Fibroblast of skin of scalp (primary cell): ENCODE measurements at places on chromosomes 4 and X.

DNA sequence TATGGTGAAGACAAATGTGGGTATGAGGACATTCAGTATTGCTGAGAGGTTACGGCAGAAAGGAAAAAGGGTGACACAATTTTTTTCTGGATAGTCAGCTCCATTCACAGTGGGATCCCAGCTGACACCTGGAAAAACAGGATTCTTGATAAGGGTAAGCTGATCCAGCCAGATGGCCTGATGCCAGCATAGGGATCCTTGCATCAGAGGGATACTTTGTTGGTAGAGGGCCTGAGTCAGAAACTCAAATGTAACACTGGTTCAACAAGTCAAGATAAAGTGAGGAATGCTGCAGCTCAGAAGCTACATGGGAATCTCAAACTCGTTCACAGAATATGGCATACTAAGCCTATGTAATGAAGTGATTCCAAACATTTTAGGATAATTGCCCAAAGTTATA, 726.7 kb downstream of the C4orf33 start:
- DNase-seq = peak; percentile 28

DNA sequence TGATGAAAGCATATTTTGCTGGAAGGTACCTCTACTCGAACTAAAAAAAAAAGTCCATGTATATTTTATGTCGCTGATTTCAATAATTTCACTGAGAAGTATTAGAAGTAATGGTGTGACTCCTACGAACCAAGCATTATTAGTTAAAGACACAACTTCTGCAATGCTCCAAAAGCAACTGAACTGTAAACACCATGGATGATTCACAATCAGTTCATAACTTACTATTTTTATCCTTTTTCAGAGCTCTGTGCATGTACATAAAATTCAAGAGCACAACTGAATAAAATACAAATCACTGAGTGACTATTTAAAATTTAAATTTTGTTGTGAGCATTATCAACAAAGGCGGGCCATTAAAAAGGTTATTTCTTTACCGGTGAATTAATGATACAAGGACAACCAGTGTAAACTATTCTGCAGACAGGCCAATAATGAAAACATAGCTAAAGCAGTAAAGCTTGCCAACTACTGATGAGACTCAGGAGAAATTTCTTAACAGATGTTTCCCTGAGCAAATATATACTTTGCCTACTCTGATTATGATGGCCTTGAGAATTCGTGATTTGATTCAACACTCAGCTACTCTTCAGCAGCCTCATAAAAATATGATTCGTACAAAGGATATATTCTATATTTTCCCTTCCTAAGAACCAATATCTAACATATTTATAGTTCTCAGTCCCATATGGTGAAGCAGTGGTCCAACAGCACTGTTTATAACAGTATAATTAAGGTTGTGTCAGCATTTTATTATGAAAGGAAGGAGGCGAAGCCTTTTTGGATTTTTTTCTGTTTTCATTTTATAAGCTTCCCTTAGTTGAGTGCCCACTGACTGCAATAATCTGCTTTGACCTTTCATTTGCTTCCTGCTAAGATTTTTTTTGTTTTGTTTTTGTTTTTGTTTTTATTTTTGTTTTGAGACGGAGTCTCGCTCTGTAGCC, 62.8 kb upstream of the NEIL3 start:
- no peak for DNase-seq

DNA sequence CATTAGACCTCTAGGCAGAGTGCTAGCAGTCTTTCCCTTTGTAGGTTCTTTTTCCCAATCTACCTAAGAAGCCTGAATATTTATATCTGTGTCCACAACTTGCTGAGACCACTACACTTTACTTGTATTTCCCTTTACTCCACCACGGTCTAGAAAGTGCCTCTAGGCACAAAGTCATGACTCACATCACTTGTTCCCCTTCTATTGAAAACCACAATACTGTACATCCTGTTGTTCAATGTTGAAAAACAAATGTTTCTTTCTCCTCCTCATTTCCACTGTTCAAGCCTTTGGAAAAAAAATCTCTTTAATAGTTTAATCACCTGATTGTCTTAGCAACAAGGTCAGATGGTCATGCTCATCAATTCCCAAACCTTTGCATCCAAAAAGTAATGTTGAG, 326.7 kb downstream of the GUCY2F start:
- DNase-seq = no peak

- no peak for DNase-seq
Observed at GRCh38 chr4:116397714-116398113, 687.7 kb downstream of the TRAM1L1 start.

GRCh38 chrX:97609357-97609756, 725.6 kb downstream of the RPA4 start:
- DNase-seq = no peak

GRCh38 chr4:186666750-186667149, 56.9 kb downstream of the FAT1 start:
- no peak for DNase-seq

- DNase-seq = peak; percentile 29
Observed at GRCh38 chr4:39045827-39046221, 13.6 kb upstream of the TMEM156 start.

GRCh38 chr4:27270435-27270834, 409.8 kb downstream of the STIM2 start:
- no peak for DNase-seq
